ENCODE measurements at places on chromosomes 11 and 22.

GRCh38 chr22:20430720-20431510 is 6.7 kb downstream of the SCARF2 start:
- peak; percentile 32 for DNase-seq

- DNase-seq: no peak
Observed at GRCh38 chr11:60927600-60927999, 3.3 kb downstream of the TMEM132A start.

DNA sequence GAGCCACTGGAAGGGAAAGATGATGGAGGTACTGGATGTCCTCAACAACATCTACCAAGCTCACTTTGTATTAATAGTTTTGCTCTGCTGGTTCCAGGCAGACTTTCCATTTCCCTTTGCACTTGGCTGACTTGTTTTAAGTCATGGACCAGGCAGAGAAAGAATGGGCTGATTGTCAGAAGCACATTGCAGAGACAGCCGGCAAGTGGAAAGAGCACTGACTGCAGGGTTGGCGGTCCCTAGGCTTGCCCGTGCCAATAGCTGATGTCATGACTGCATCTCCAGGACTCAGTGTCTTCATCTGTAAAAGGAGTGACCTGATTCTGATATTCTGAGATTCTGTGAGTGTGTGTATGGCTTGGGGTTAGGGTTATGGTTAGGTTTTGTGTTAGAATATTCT is 20.9 kb upstream of the NNMT start:
- no peak for DNase-seq

DNA sequence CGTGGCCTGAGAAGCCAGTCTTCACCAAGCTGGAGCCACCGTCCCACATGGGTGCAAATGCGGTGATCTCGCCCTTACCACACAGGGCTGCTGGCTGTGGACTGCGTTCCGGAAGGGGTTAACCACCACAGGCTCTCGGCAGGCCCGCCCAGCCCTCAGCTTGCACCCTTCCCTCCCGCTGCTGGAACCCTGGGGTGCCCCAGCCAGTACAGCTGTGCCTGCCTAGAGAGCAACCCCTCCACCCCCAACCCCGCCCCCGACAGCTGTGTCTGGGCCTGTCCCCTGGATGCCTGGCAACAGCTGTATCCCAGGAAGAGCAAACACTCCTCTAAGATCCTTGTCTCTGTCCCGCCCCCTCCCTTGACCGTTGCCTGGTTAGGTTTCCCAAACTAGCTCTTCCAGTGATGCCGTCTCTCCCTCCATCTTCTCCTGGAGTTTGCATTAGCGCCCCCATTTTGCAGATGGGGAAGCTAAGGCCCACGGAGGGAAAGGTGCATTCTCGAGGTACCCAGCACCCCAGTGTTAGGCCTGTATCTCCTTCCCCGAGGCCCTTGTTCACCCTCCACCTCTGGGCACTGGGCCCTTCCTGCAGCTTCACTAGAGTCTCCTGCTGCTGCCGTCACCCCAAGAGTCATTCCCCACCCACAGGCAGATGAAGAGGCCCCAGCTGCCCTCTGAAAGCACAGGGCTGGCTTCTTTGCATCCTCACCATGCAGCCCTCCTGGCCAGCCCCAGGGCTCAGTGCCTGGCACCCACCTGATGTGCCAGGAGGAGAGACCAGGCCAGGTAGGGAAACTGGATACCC is 12.6 kb upstream of the COX8A start:
- no peak for DNase-seq

DNA sequence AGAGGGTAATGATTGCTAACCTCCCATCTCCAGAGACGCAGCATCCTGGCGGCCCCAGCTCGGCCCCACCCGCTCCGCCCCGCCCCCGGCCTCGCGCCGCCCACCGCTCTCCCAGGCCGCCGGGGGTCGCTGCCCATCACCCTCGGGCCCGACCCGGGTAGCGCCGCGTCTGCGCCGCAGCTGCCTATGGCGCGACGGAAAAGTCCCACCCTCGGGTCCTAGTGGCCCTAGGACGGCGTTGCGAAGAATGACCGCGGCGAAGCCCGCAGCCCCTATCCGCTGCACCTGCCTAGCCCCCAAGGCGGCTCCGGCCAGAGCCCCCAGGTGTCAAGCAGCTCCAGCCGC is 457 bp downstream of the CPSF7 start:
- DNase-seq: peak; percentile 60

DNA sequence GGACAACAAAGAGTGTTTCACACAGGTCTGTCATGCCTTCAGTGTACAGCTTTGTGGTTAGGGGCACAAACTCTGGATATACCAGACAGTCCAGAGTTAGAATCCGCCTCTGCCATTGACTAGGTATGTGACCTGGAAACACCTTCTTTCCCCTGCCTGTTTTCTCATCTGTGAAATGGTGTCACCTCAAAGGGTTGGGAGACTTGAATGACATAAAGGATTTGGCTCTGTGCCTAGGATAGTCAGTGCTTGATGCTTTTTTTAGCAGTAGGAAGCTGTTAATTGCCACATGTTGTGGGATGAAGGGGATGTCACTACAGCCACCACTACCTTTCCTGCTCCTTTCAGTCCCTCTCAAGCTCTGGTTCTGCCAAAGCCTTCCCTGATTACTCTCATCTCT is 17.4 kb upstream of the LRRC55 start:
- no peak for DNase-seq

DNA sequence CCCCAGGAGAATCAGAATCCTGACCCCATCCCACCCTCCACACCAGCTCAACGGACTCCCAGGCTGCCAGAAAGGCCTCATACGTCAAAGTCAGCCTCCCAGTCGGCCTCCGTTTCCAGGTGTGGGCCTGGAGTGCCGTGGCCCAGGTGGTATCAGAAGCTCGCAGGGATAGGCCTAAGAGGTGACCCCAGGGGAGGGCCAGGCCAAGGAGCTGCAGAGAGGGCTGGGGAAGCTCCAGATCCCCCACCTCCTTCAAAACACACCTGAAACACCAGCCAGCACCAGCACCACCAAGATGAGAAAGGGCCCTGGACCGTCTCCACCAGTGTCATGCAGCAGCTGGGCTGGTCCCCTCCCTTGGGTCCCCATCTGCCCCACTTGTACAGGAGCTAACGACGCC is 20.3 kb downstream of the ASCL2 start:
- DNase-seq: no peak

Measured in effector memory CD4-positive, alpha-beta T cell (primary cell).